ENCODE measurements at places on chromosomes 7 and 10.

DNA sequence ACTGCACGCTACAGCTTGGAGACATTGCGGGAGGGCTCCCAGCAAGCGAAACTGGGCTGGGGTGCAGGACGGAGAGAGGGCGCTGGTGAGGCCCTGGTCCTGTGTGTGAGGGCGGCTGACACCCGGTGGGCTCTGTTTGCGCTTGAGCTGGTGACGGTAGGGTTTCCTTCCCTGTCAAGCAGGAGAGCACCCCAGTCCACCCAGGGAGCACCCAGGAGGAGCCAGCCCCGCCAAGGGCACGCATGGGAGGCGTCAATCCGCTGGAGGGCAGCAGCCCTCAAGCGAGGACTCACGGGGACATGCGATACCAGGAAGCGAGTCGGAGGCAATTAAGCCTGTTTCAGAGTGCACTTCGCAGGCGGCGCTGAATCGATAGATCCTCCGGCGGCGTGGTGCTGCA, 109.4 kb downstream of the MAD1L1 start:
- DNase-seq = no peak

- peak; percentile 74 for DNase-seq
These were observed at the start of gene PRKAG2 for GRCh38 chr7:151876899-151877777. TSS of gene PRKAG2 (minus strand) at chr7:151877115. CDS start at chr7:151876620, 495 bp downstream.

- no peak for DNase-seq
These were observed 178.1 kb downstream of the ADAM12 start for GRCh38 chr10:126210051-126210651.

- DNase-seq = no peak
These were observed 161.4 kb downstream of the ARID5B start for GRCh38 chr10:62062752-62063512.

- peak; percentile 42 for DNase-seq
These were observed 9.1 kb downstream of the WDR86 start for GRCh38 chr7:151400626-151401315.

- no peak for DNase-seq
These were observed 12.8 kb downstream of the ZMIZ2 start for GRCh38 chr7:44761207-44762161.

DNA sequence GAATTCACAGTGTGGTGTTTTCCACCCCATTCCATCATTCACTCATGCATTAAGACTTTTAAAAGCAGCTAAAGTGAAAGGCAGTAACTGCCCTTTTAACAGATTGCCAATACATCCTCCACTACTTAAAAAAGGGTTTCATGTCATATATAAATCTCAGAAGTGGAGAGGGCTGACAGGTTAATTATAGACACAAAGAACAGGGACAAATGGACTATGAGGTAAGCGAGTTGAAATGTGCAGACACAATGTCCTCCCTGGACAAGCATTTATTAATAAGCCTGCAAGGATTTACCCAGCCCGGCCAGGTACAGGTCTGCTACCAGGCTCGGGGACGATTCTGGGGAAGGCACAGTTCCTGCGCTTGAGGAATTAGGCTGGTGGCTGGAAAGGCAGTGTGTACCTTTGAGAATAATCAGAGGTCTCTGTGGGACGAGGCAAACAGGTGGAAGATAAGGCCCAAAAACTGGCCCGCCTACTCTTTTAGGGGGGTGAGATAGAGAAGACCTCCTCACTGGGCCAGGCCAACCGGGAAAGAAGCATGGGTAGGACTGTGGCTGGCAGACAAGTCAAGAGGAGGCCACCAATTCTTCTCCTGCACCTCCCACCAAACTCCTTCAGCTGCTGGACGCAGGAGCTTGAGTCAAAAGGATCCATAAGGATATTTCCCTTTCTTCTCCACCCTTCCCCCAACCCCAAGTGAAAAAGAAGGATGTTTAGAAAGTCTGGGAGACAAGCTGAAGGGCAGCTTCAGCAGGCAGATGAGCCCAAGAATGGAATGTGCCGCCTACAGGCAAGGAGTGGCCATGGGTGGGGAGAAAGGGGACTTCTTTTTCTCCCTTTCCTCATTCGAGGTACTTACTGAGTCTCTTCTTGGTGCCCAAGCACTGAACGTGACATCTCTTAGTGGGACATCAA, 1.5 kb downstream of the PDLIM1 start:
- peak; percentile 29 for DNase-seq

DNA sequence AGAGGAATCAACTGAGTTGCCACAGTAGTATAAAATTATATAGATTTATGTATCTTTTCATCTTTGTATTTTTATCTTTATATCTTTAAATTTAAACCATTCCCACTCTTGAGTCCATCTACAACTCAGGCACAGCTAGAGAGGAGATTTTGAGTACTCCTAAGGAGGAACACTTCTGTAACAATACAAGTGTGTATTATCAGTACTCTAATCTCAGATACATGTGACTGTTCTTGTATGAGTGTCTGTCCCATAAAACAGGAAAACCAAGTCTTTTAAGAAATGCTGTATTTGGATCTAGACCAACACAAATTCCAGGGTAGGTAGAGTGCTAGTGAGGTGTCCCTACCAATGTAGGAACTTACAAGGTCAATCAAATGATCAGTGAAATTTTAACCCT, 1428.0 kb upstream of the LRRTM3 start:
- no peak for DNase-seq

GRCh38 chr7:301291-302053, 11.5 kb downstream of the FOXL3 start:
- no peak for DNase-seq

DNA sequence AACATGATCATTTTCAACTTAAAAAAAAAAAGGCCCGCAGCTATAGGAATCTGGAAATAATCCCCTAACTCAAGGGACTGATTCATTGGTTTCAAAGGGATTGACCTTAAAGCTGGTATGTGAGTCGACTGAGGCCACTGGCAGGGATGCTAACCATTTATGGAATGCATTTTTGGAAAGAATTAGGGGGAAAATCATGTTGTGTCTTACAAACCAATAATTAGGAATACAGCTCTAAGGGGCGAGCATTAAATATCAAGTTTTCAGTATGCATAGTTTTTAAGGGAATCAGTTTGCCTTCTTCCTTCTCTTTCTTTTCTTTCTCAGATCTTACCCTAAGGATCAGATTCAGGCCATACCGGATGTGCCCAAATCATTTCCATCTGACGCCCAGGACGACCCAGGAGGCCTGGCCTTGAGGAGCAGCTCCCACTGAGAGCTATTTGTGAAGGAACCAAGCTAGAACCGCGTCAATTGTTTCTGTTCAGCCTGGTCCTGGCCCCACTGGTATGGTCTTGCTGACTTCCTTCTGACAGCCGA, 48.7 kb downstream of the BPGM start:
- no peak for DNase-seq

DNA sequence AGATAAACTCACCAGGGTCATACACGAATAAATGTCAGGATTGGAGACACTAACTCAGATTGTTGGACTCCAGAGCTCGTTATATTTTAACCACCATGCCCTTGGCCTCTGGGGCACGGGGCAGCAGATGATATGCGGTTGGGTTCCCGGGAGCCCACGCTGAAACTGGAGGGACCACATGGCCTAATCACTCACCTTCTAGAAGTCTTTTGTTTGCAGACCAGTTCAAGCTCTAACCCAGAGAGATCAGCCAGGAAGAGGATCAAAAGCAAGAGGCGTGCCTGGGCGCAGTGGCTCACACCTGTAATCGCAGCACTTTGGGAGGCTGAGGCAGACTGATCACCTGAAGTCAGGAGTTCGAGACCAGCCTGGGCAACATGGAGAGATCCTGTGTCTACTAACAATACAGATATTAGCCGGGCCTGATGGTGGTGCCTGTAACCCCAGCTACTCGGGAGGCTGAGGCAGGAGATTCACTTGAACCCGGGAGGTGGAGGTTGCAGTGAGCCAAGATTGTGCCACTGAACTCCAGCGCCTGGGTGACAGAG, 42.6 kb upstream of the ECHDC3 start:
- no peak for DNase-seq

- DNase-seq = no peak
These were observed 70.4 kb downstream of the PYROXD2 start for GRCh38 chr10:98344589-98345038.

DNA sequence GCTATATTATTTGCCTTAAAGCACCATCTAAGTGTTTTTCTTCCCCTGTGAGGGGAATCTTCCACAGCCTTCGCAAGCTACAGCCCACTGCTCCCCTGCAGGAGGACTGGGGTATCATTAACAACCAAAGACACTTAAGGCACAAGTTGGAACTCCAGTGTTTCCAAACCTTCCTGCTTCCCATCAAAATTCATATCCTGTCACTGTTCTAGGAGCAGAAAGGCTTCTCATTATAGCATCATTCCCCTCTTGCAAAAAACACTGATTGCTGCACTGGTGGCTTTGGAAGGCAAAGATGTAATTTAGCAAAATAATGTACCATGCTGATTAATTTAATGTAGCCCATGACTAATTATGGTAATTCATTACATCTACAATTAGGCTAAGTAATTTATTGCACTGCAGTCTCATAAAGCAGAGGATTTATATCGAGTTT, 207.2 kb downstream of the SKAP2 start:
- DNase-seq = no peak

- no peak for DNase-seq
These were observed 18.7 kb upstream of the PTF1A start for GRCh38 chr10:23173214-23174073.

GRCh38 chr10:28317760-28318159, 14.9 kb upstream of the MPP7 start:
- DNase-seq = no peak

DNA sequence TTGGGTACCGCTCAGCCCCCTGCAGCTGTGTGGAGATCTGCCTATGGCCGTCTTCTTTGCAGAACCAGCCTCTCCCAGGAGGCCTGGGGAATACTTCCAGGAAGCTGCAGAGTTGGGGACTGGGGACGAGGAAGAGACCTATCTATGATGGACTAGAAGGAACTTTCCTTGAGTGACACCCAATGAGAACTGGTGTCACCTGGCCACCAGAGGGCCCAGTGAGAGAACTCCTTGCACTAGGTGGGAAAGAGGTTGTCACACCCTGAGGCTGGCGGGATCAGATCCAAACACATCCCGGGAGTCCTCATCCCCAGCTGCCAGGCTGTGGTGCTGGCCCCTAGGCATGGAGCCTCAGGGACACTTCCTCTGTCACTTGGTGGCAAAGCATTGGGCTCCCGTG, 4.9 kb upstream of the GRID2IP start:
- DNase-seq = no peak

DNA sequence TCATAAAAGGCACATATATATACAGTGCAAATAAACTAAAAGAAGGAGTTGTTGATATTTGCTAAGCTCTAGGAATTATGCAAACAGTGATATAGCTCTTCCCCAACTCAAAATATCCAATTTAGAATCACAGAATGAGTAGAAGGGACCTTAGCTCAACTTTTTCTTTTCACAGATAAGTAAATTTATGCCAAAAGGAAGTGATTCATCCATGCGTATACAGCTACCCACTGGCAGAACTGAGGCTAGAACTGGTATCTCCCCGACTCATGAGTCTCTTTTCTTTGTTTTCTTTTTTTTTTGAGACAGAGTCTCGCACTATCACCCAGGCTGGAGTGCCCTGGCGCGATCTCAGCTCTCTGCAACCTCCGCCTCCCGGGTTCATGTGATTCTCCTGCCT, 54.2 kb upstream of the SVIL start:
- DNase-seq = peak; percentile 57

GRCh38 chr7:74083117-74083876, at the start of gene LIMK1:
TSS of gene LIMK1 (plus strand) at chr7:74083804. CDS start at chr7:74083991, 187 bp downstream.
- peak; percentile 81 for DNase-seq

DNA sequence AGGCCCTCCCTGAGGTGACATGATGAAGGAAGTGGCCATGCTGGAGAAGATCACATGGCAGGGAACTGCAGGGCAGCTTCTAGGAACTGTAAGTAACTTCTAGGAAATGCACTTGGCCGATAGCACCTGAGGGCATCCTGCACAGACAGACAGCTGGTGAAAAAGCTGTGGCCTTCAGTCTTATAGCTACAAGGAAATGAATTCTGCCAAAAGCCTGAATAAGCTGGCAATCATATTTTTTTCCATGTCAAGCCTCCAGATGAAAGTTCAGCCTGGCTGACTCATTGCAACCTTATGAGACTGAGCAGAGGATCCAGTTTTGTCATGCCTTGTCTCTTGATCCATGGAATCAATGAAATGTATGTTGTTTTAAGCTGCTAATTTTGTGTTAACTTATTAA, 91.1 kb upstream of the CACNA2D1 start:
- DNase-seq = no peak

- DNase-seq = peak; percentile 72
These were observed 120.0 kb downstream of the SRPK2 start for GRCh38 chr7:105268511-105269392.
